Esophagus mucosa (tissue), 1 donor: ENCODE measurements at places on chromosomes 11 and 22. TPM values are rescaled to one million over a fixed set of nuclear protein-coding genes. Genes with fewer than 3 reads are reported as not detected.

DNA sequence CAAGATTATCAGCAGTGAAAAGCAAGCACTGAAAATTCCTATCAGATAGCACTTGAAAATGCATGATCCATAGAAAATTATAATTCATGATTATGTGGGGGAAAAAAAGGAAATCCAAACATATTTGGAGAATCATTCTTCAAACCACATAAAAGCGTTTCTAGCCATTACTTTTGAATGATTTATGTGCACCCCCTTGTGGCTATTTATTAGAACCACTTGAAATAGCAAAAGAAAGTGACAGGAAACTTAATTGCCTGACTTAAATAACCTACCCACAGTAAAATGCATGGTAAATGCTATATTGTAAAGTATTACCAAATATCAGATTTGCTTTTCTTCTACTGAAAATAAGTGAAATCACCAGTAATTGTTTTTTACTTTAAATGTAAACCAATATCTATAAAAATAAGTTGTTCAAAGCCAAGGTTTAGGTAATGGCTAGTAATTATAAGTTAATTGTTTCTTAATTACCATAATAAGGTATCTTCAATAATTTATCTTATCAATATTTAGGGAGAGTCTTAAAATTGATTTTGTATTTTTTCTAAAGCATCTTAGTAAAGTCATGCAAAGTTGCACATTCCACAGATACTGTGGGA, 168.5 kb downstream of the ARHGAP42 start:
- no peak for ATAC-seq

DNA sequence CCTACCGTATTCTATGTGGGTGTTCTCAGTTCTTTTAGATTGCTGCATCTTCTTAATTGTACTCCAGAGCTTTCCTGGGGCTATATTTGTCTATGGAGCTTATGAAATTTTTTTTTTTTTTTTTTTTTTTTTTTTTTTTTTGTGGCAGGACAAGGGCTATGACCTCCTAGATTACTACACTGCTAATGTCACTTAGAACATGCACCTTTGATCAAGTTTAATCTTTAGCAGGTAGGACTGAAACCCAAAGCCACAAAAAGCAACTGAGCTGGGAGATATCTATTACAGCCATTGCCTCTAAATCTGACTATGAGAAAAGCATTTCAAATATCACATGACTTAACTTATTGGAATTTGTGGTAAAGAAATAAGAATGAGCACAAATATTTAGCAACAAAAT, 21.7 kb upstream of the ABTB2 start:
- ATAC-seq = no peak

The RAB38 gene
- 84.7 TPM for total RNA-seq

GRCh38 chr11:99098258-99098657, 77.5 kb downstream of the CNTN5 start:
- no peak for ATAC-seq

The KDM2A gene
- 67.2 TPM for total RNA-seq
